Sciatic nerve (tissue), 2 donors: ENCODE measurements at places on chromosomes 2 and 18.

- DNase-seq = peak; percentile 39
Observed at GRCh38 chr2:126793885-126794613, 104.6 kb upstream of the TEX51 start.

GRCh38 chr2:210654091-210654490, 97.7 kb downstream of the CPS1 start:
- no peak for DNase-seq

GRCh38 chr2:28390746-28391563, 1.7 kb upstream of the FOSL2 start:
- DNase-seq = peak; percentile 89

GRCh38 chr2:159614534-159615366, 1.6 kb downstream of the BAZ2B start:
- no peak for DNase-seq

DNA sequence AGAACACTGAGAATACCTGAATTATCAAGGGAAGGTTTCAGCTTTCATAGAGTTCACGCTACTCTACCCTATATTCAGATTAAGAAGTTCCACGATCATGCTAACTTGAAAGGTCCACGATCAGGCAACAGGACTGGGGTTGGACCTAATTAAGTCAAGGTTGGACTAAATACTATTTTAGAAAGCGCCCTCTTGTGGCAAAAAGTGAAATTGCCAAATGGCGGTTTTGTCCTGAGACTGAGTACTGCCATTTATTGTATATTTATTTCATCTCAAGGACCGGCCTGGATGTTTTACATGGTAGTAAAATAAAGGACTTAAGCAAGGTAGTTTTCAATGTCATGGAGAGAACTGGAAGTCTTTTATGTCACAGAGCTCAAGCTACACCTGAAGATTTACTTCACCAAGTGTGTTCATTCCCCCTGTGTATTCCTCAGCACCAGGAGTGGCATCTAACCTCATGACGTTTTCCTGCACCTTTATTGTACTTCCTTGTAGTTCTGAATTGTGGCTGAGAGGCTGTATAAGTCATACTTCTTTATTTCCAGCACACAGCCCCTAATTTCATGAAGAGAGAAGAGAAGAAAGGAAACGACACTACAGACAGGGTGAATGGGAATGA, 56.8 kb downstream of the SRD5A2 start:
- peak; percentile 58 for DNase-seq

GRCh38 chr2:239285932-239286230, 114.9 kb downstream of the HDAC4 start:
- DNase-seq = no peak

GRCh38 chr2:30768036-30768686, 39.1 kb downstream of the CAPN13 start:
- DNase-seq = no peak

- no peak for DNase-seq
Observed at GRCh38 chr2:221787561-221787960, 215.5 kb upstream of the EPHA4 start.

DNA sequence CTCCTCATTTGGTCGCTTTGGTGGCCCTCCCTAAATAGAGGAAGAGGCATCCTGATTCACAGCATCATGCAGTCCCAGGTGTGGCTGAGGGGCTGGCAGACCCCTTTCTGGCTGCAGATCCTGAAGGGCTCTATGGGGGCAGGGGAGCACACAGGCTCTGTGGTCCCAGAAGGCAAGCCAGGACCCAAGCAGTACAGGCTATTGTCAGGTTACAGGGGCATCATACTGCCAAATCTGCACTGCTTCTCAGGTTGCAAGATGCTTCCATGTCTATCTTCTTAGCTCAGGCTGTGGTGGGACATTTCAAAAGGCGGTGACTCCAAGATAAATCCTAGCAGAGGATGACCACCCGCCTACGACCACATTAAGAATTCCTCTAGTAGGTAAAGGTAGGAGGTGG, 54.3 kb downstream of the TTC32 start:
- no peak for DNase-seq
